ENCODE measurements at places on chromosomes 7 and 10.
A peak's percentile ranks its signal among the peaks of the same experiment; 100 is the strongest.

DNA sequence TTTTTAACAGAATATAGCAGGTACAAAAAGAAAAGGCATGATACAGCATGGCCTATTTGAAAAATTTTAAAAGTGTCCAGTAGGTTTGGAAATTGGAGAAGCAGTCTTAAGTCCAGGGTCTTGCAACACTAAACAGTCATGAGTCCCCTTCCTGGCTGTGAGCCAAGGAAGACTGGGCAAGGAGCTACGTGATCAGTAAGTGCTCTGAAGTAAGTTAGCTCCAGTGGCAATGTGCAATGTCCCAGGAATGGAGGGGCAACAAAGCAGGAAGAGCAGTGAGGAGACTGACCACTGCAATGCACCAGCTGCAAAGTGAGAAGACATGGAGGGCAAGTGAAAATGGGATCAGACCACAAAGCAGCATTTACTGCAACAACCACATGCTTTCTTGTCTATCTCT, 72.9 kb upstream of the GRID1 start:
- no peak for DNase-seq

DNA sequence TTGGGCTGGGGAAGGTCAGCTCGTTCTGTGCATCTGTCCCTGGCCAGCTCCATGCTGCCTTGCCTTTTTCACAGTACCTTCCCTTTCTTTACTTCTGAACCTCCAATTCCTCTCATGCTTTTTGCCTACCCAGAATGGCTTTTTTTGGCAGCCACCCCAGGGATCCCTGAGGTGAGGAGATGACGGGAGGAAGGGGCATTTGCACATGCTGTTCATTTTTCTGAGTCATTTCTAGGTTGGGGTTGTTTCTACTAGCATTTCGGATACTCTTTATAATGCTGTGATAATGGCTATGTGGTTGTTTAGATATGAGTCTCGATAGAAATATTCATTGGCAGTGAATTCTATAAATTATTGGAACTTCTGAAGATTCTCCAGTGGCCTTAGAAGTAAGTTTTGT, 415.1 kb upstream of the FZD8 start:
- no peak for DNase-seq

DNA sequence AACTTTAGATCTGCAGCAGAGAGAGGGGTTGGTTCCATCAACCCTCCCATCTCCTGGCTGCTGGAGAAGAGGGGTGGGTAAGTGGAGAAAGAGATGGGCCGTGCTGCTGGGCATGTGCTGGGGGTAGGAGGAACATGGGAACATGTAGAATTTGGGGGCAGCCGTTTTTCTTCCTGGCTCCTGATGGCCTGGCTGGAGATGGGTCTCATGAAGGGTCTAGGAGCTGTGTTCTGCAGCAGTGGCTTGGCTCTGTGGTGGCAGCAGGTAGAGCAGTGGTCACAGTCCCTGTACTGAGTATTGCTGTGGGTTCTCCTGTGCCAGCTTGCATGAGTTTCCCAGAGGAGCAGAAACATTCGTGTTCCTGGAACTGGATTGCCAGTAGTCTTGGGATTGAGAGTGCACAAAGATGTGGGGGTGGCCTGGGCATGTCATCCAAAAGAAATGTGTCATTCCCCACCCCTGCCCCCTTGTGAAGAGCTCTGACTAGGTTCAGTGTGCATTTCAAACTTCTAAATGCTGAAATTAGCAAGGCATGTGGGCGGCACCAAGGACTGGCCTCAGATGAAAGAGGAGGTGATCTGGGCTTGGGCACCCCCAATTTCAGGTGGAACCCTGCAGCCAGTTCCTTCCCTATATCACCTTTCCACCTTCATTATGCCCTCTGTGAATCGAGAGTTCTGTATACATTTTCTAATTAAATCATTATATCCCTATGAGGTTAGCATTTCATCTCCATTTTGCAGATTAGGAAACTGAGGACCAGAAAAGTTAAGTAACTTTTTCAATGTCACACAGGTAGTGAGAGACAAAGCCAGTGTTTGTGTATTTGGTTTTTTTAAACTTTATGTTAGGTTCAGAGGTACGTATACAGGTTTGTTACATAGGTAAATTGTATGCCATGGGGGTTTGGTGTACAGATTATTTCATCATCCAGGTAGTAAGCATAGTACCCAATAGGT, 2.1 kb downstream of the CHST3 start:
- DNase-seq, result no peak

DNA sequence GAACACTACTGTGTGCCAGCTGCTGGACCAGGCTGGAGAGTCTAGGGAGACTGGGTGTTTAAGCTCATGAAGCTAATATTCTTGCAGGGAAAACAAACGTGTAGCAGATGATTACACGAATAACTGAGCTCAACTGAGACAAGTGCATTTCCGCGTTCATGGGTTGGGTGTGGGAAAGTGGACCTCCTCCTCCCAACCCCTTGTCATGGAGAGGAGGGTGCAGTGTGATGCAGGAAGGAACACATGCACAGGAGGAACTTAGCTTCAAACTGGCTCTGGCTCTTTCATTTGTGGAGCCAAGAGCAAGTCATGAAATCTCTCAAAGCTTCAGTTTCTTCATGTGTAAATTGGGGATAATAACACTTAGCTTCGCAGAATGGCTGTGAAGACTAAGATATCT, 204.3 kb downstream of the ARHGAP12 start:
- no peak for DNase-seq

DNA sequence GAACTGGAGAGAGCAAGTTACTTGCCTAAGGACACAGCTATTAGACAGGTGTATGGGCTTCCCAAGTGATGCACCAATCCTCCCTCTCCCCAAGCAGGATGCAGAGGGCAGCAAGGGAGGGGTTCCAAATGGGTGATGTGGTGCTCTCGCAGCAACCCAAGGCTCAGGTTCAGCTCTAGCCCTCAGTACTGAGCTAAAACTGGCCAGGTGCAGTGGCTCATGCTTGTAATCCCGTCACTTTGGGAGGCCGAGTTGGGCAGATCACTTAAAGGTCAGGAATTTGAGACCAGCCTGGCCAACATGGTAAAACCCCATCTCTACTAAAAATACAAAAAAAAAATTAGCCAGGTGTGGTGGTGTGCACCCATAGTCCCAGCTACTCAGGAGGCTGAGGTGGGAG, 40.7 kb downstream of the GPRIN2 start:
- DNase-seq, result no peak

DNA sequence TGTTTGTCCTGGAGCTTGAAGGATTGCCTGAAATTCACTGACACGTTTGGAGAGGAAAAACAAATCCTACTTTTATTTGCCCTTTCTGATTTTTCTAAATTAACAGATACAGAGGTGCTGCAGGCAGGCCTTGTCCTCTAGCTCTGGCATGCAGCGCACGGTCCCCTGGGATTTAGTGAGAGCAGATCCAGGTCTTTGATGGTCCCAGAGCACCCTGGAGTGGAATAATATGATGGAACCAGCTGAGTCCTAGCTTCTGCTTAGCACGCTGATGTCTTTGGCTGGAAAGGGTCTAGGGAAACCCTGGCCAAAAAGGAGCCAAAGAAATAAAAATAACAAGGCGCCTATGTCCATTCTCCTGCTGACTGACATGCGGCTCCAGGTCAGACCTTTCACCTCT, 40.5 kb downstream of the C10orf120 start:
- DNase-seq, result no peak

- DNase-seq, result no peak
Measured at GRCh38 chr7:117876761-117877160, 3.5 kb upstream of the CTTNBP2 start.

- peak; percentile 91 for DNase-seq
Measured at GRCh38 chr7:96136600-96137239, 185.2 kb downstream of the SLC25A13 start.

DNA sequence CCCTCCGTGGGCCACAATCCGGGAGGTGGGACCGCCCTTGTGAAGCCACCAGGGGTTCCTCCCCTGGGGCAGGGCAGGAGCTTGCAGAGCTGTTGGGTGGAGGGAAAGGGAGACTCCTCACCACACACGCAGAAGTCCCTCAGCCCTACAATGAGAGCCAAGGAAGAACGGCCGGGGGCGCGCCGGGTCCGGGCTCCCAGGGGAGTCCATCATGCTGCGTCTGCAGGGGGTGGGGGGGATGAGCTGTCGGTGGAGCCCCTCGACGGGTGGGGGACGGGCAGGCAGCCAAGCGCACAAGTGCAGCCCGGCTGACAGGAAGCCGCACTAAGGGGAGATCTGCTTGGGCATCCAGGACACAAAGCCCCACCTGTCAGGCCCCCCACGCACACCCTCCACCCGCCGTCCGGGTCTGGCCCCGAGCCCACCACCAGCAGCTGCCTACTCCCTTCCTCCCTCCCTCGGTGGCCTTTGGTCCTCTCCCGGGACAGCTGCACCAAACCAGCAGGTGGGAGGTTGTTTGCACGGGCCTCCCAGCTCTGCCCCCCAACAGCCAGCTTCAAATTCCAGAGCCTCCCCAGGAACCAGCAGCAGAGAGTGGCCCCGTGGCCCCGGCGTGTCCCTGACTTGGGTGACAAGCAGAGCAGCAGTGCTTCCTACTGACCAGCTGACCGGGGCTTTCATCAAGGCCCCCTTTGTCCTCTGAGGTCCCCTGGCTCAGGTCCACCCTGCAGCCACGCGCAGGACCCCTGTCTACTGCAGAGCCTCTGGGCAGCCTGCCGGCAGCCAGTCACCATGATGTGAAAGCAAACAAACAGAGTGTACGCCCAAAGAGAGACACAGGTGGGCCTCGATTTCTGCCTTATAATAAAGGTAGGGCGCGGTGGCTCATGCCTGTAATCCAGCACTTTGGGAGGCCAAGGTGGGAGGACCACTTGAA, 50.3 kb downstream of the HIP1 start:
- DNase-seq, result no peak

GRCh38 chr7:30594048-30594539, 584 bp upstream of the GARS1 start:
- DNase-seq, result no peak

- DNase-seq, result no peak
Measured at GRCh38 chr10:43376828-43377423, 5.5 kb downstream of the FXYD4 start.

DNA sequence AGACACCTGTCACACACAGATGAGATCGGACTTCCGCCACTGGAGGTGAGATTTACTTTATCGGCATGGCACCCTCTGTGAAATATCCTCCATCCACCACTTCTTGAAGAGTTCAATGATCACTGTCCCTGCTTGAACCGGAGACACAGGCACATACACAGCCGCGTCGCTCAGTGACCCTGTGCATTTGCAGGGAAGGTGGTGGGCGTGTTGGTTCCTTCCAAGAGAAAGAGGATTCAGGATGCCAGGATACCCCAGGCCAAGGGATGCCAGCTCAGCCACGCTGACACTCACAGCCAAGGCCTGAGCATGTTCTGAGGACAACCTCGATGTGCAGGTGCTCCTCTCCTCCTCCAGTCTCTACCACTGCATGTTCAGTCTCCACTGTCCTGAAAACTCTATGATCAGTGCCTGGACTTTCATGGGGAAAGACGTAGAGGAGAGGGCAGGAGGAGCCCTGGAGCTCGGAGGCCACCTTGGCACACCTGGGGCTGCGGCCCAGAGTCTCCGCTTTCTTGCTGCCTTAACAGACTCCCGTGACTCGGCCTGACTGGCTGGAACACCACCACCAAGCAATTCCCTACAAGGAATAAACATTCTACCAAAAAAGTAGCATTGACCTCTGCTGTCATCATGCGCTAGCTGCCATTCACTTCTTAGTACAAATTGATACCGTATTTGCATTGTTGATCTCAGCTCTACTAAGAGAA, 115.2 kb downstream of the TCERG1L start:
- DNase-seq, result no peak

- DNase-seq, result no peak
Measured at GRCh38 chr7:95925971-95926370, 153.6 kb downstream of the DYNC1I1 start.

- DNase-seq, result no peak
Measured at GRCh38 chr10:12981570-12981969, 19.9 kb downstream of the CCDC3 start.

DNA sequence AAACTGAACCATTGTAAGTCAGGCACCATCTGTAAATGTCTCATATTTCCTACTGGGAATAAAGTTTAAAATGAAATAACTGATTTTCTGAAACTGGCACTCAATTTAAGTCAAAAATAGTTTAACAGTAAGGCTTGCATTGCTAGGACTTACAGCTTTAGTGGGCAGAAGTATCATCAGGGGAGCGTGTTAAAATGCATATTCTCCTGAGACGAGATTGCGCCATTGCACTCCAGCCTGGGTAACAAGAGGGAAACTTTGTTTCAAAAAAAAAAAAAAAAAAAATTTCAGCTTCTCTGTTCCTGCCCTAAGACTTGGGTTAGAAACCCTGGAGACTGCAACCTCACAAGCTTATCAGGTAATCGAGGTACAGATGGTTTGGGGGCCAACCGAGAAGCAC, 65.4 kb downstream of the UBE3C start:
- DNase-seq, result no peak

DNA sequence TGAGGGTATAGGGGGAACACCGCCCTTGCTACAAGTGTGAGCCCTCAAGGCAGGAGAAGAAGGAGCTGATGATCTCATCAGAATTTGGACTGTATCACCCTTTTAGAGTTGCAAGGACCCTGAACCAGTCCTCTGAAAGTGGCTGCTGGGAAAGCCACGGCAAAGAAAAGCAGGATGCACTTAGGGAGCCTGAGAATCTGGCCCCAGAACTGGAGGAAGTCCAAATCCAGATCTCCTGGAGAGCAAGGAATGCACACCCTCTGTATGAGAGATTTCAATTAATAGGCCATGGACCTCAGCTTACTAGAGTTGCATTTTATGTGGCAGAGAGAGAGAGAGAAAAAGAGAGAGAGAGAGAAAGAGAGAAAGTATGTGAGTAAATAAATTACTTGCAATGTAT, 662.9 kb downstream of the CCSER2 start:
- DNase-seq, result no peak

DNA sequence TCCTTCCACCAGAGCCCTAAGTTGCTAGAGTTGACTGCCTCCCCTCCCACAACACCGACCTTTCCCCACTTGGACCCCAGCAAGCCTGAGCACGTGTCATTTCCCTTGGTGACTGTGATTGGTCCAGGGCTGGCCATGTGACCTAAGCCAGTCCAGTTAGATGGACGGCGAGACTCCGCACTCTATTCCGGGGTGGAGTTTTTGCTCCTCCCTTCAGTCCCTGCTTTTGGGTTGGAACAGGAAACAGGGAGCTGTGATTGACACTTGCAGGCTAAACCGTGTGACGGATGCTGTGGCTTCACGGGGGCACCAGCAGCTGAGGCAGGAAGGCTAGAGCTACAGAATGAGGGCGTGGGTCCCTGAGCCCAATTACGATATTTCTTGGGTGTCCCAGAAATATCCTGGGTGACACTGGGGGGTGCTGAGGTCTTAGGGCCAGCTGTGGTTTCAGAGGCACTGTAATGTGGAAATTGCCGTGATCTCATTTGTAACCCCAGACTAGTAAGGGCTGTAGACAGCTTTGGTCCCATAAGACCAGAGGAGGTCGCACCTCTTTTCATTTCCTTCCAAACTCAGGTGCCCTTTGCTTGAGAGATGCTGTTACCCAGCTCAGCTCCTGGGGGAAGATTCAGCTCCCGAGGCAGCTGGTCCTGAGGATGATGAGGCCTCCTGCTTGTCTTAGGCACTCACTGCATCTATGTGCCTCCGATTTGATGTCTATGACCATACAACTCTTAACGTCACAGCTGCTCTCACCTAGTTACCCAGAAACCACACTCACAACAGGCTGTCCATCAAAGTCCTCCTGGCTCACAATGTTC, 102.7 kb upstream of the NPTX2 start:
- no peak for DNase-seq

GRCh38 chr10:17780727-17781126, 28.4 kb upstream of the MRC1 start:
- peak; percentile 35 for DNase-seq

Measured in NCI-H1048 (cell line).